ENCODE measurements at places on chromosomes 1 and 21. TPM values are rescaled to one million over a fixed set of nuclear protein-coding genes. Genes with fewer than 3 reads are reported as not detected.
A peak's percentile ranks its signal among the peaks of the same experiment; 100 is the strongest.

GRCh38 chr1:27528818-27529703 is 39.1 kb upstream of the WASF2 start:
- DNase-seq, result peak; percentile 67

The LEFTY1 gene
- polyA plus RNA-seq, result 4.8 TPM

GRCh38 chr1:210412240-210412639 is 83.5 kb downstream of the HHAT start:
- no peak for DNase-seq

DNA sequence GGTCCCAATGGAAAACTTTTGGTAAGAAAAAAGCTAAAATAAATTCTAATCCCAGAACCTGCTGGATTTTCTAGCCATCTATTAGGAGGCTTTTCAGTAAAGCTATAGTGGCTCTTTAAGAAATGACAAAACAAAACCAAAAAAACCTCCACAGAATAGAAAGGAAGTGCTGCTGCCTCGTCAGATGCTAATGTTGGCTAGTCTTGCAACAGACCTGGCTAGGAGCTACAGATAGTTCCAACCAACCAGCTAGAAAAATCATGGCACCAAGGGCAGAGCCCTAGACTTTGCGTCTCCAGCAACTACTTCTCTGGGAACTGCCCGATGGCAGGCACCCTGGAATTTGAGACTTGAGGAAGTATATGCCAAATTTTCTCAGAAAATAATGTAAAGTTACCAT is 7.6 kb downstream of the CD101 start:
- DNase-seq, result no peak

- no peak for DNase-seq
Observed at GRCh38 chr1:155389826-155390225, 69.1 kb downstream of the RUSC1 start.

DNA sequence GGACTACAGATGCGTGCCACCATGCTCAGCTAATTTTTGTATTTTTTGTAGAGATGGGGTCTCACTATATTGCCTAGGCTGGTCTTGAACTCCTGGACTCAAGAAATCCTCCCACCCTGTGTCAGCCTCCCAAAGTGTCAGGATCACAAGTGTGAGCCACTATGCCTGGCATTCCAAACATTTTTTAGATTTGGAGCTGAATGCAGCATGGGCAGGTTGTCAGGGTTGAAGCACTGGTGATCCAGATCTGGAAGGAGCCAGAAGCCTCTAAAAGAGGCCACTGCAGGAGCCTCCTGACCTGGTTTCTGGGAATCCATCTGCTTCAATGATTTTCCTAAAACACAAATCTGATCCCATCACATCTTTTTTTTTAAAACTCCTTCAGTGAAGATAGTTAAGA is 1.8 kb upstream of the CTPS1 start:
- no peak for DNase-seq

Data from renal cortex interstitium (tissue), 15 donors.